ENCODE measurements at places on chromosomes 4 and X.

- no peak for DNase-seq
Observed at GRCh38 chr4:24382381-24382780, 202.0 kb downstream of the DHX15 start.

DNA sequence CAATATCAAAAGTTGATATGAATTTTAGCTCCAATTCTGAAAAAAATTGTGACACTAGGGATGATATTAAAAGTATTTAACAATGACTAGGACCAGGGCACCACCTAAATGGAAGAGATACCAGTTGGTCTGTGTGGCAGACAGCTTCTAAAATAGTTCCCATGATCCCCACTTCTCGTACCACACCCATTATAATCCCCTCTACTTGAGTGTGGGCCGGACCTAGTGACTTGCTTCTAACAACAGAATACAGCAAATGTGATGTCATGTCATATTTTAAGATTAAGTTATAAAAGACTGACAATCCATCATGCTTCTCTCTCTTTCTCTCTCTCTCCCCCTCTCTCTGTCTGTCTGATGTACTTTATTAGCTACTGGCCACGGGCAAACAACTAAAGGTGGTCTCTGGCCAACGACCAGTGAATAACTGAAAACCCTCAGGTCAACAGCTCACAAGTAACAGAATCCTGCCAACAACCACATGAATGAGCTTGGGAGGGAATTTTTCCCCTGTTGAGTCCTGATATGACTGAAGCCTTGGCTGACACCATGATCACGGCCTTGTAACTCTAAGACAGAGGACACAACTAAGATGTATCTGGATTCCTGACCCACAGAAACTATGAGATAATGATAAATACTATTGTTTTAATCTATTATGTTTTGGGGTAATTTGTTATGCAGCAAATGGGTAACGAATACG lies 34.4 kb downstream of the FAM13A start:
- DNase-seq, result no peak

GRCh38 chr4:86890790-86891189 lies 1.4 kb downstream of the C4orf36 start:
- no peak for DNase-seq

DNA sequence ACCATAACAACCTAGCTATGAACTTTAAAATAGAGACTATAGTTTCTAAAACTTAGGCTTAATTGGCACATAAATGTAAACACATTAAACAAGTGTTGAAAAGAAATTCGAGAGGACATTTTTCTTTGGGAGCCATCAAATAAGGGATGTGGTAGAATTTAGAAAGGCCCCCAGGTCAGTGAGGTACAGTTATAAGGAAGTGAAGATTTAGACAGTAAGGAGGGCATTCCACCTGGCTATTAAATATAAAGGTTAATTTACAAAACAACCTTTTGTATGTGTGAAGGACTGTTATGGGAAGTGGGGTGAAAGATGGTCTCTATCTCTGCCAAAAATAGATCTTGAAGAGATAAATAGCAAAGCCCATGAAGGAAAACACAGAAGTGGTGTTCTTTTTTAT lies 83.9 kb downstream of the AFF1 start:
- DNase-seq, result no peak

DNA sequence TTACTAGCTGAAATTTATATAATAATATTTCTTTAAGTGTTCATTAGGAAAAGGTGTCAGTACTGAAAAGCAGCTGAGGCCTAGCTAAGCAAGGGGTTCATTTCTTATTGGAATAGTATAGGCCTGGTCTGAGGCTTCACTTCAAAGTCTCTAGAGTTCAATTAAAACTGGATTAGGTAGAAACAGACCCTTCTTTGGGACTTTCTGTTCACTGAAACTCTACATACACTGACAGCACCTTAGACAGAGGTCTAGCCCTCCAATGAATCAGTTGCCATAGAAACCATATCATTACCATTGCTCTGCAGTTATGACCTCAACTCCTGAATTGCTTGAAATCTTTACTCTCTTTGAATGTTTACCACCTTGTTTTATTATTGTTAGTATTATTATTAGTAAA lies 86.4 kb upstream of the MAB21L2 start:
- DNase-seq, result no peak

- DNase-seq, result no peak
Observed at GRCh38 chr4:99762728-99763127, 53.9 kb upstream of the DAPP1 start.

DNA sequence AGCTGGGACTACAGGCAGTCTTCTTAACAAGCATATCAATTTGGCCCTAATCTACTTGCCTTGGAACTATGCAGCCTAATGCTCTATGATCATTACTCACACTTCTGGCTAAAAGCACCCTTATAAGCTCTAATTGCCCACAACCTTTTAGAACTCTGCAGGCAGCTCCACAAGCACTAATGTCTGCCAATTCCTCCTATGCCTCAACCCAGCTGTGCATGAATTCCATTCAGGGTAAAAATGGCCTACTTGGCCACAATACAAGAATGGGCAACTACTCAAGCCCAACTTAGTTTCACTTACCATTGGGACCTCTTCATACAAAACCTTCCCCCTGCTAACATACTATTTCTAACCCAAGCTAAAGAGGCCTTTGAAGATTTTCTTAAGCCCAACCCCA lies 51.7 kb downstream of the ZNF718 start:
- no peak for DNase-seq
